ENCODE measurements at places on chromosomes 5 and 9.

GRCh38 chr5:110852053-110852452, 113.2 kb downstream of the SLC25A46 start:
- DNase-seq, result no peak

DNA sequence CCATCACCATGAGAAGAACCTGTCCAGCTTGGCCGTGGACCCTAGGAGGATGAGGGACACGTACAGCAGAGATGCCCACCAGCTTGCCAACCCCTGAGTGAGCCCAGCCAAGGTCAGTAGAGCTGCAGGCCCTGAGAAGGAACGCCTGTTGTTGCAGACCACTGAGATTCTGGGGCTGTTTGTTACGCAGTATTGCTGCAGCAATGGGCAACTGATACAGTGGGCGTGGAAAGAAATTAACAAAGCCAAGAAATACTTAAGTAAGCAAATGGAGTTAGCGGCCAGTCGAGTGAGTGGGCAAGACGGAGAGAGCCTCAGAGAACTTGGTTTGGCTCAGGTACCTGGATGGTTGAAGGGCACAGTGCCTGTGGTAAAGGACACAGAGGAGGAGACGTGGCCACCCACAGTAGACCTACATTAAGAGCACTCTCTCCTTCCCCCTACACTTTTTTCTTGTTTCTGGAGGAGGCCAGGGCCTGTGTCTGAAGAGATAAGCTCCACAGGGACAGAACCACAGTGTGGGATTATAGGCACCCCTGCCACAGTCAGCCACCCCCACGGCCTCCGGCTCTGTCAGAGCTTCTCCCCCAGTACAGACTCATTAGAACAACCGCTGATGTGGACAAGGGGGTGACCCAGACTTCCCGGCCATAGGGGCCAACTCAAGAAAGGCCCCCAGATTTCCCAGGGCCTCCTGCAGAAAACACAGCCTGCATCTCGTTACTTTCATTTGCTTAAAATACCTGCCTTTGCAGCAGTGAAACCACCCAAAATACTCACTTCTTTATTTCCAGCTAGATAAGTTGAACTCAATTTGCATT, 40.1 kb upstream of the GRHPR start:
- DNase-seq, result no peak

- no peak for DNase-seq
Observed at GRCh38 chr9:74330487-74331214, 166.5 kb upstream of the RORB start.

- peak; percentile 71 for DNase-seq
Observed at GRCh38 chr9:114836769-114837168, 30.9 kb upstream of the TNFSF15 start.

- no peak for DNase-seq
Observed at GRCh38 chr5:157592594-157592993, 17.0 kb upstream of the ADAM19 start.

Data from fibroblast of skin of right quadriceps (primary cell).